ENCODE measurements at places on chromosomes 13 and 19.

GRCh38 chr19:40542202-40542859 is 34.3 kb upstream of the SHKBP1 start:
- peak; percentile 30 for DNase-seq

- no peak for DNase-seq
Measured at GRCh38 chr13:27200413-27201070, 28.9 kb upstream of the USP12 start.

GRCh38 chr19:41570179-41570578 is 5.8 kb upstream of the CEACAM21 start:
- no peak for DNase-seq

DNA sequence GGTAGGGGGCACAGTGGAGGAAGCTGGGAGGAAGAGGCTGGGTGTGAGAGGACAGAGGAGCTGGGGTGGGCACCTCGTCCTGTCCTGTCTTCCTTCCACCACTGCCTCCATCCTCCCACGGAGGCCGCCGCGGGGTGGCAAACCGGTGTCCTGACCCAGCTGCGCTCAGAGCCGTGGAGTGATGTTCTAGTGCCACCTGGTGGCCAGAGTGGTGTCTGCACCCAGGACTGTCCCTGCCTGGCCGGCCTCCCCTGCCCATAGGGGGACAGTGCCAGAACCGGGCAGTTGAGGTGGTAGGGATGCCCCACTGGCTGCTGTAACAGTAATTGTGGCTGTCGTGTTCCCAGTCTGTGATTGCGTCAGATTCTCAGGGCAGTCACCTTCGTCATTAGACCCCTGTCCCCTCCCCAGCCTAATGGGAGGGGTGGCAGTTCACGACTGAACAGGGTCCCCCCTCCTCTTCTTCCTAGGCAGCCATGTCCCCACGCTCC is 11.1 kb upstream of the ARRDC2 start:
- DNase-seq, result peak; percentile 90

GRCh38 chr13:21413013-21413412 is 46.1 kb downstream of the ZDHHC20 start:
- no peak for DNase-seq

GRCh38 chr13:23771956-23772355 is 117.2 kb downstream of the MIPEP start:
- no peak for DNase-seq

DNA sequence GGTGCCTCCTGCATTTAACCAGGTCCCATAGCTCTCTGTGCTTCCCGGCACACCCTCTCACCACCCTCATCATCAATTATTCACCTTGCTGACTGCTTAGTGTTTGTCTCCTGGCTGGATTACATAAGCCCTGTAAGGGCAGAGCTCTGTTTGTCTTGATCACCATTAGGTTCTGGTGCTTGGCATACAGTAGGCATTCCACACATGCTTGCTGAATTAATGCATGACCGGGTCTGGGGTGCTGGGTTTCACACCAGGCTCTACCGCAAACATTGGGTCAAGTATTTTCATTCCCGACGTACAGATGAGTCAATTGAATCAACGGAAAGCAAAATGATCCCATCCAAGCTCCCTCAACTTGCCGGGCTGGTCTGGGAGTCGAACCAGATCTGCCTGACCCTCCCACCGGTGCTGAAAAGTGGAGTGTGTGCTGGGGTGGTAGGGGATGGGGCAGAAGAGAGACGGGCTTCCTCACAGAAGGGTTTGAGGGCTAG is 28.5 kb downstream of the VAV1 start:
- no peak for DNase-seq

GRCh38 chr13:95623141-95623540 is 21.4 kb downstream of the DZIP1 start:
- no peak for DNase-seq

DNA sequence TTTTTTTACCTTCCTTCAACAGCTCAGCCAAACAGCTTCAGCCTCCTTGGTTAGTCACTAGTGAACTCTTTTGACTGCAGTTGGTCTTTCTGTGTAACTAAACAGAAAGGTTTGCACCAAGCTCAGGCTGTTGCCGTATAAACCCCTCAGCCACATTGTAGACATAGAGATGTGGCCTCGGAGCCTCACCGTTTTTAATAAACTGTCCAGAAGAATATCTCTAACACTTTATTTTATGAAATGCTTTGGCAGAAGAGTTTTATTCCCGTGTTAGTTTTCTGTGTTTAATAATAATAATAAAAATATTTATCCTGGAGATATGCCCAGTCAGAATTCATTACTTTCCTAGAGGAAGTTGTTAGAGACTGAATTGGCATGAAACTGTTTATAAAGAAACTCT is 171.7 kb upstream of the MAB21L1 start:
- DNase-seq, result no peak

GRCh38 chr19:10677751-10678150 is 23.5 kb upstream of the QTRT1 start:
- DNase-seq, result no peak

- no peak for DNase-seq
Measured at GRCh38 chr13:93635616-93636032, 409.0 kb downstream of the GPC6 start.

DNA sequence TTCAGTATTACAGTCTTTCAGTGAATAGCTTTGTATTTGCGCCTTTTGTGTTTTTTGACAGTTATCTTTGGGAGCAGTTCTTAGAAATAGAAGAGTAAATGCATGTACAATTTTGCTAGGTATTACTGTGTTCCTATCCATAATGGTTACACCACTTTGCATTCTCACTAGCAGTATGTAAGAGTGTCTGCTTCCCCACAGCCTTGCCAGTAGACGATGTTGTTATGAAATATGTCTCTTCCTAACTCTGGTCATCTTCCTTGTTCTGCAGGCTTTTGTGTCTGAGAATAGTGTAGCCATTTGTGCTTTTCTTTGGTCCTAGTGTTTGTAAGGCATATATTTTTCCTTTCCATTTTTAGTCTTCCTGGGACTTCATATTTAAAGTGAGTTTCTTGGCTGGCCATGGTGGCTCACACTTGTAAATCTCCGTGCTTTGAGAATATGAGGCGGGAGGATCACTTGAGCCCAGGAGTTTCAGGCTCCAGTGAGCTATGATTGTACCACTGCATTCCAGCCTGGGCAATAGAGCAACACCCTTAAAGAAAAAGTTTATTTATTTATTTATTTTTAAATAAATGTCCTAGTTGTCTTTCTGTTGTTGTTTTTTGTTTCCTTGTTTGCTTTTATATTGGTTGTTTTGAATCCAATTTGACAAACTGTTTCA is 140.3 kb downstream of the PDS5B start:
- no peak for DNase-seq

GRCh38 chr19:54462047-54462654 is 1.4 kb downstream of the LENG9 start:
- no peak for DNase-seq

- DNase-seq, result no peak
Measured at GRCh38 chr13:111422348-111422747, 101.9 kb downstream of the TEX29 start.

DNA sequence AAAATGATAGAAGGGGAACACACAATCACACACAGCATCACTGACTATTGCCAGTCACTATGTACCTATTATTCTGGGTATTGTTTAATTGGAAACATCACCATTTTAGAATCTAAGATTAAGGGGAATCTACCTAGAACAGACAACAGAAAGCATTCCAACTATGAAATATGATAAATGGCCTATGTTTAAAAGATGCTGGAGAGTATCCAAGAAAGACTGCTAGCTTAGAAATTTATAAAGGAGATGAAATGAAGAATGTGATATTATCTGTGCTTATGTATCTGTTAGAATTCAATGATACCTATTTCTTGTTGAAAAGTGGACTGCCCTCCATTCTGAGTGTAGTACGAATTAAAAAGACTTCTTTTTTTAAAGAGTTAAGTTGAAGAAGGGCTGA is 50.5 kb downstream of the KCNRG start:
- no peak for DNase-seq

- peak; percentile 78 for DNase-seq
Measured at GRCh38 chr13:113819731-113820715, 43.9 kb downstream of the GAS6 start.

DNA sequence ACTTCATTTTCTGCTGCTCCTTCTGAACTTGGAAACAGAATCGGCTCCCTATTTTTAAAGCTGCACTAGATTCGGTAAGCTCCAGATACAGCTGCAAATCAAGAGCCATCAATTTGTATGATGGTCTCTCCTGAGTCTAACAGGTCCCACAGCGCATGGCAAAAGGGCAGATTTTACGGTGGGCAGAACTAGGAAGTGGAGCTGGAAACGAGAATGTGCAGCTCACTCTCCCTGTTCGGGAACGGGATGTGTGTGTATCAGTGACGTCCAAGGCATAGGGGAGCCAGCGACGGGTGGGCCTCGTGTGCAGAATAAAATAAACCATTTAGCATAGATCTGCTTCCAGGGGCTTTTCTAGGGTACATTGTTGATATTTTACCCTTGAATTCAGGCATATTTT is 74.2 kb downstream of the COL4A1 start:
- no peak for DNase-seq

GRCh38 chr19:16892868-16893685 is 4.3 kb downstream of the F2RL3 start:
- no peak for DNase-seq

GRCh38 chr13:86324191-86324590 is 525.0 kb upstream of the SLITRK6 start:
- no peak for DNase-seq

DNA sequence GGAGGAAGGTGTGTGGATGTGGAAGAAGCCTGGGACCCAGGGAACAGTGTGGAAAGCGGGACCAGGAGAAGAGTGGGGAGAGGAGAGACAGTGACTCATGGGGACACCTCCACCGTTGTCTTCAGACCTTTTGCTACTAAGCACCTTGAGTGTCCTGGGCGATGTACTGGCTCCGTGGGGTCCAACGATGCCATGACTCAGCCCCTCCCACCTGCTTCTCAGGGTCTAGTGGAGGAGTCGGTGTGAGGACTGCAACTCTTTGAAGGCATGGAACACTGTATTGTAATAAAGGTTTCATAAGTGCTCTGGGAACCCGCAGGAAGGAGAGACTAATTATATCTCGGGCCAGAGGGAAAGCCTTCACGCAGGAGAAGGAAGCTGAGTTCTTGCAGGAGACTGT is 166.9 kb upstream of the KL start:
- DNase-seq, result no peak

GRCh38 chr13:113151745-113152690 is 6.4 kb upstream of the PROZ start:
- DNase-seq, result no peak

DNA sequence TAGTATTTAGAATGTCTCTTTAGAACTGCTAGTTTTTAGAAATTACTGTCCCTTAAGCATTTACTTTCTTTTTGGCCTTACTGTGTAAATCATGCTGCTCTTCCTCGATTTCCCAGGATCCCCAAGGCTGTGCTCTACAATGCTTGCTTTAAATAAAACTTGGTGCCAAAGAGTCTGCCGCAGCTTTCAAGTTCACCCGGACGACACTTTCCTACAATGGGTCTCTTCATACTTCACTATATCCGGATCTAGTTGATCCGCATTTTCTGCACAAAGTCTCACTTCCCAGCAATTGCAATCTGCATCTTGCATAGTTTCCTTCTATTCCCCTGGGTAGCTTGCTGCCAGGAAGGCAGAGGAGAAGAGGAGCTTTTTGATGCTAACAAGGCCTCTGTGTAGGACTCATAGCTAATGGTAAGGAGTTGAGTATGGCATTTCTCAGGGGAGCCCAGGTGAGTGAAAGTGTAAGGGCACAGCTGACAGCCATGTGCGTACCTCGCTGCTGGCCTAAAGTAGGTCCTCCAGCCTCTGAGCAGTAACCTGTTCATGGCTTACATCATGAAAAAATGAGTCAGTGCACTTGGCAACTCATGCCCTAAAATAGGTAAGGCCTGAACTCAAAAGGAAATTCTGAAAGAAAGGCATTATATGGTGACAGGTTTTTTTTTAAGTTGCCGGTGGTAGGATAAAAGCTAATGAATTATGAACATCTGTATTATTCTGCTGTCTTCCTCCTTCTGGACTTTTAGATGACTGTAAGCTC is 101.6 kb downstream of the ENOX1 start:
- DNase-seq, result no peak

- peak; percentile 83 for DNase-seq
Measured at GRCh38 chr19:1037621-1038064, 2.3 kb upstream of the ABCA7 start.

- no peak for DNase-seq
Measured at GRCh38 chr13:110006304-110006703, 219.9 kb upstream of the IRS2 start.

GRCh38 chr13:83499286-83499685 is 383.0 kb downstream of the SLITRK1 start:
- no peak for DNase-seq

GRCh38 chr13:110925023-110925612 is 10.2 kb upstream of the ANKRD10 start:
- no peak for DNase-seq
